8988T (cell line): ENCODE measurements at places on chromosomes 6 and 20.

DNA sequence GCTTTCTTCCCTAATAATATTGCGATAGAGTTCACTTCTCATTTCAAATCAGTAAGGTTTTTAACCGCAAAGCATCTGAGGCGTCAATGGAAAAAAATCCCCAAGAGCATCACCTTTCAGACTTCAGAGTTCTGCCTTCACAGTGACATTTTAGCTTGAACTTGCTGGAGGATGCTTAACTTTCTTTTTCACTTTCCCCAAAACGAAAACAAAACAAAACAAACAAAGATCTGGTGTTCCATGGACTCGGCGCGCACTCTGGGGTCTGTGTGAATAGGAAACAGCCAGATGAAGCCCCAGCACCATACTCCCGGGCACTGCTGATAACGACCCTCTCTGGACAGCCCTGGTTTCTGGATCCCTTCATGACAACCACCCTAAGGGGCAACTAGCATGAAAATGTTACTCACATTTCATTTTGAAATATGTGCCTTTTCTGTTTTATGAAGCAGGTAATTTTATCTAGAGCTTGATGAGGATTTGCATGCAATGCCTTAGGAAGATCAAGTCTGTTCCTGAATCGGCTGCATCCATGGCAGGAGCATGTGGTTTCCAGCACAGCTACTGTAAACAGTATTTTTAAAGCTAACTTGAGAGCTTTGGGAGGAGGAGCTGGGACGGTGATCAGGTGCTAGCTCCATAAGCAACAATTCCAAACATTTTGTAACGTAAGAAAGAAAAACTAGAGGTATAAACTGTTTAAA is 44.5 kb downstream of the RAMACL start:
- DNase-seq: no peak

DNA sequence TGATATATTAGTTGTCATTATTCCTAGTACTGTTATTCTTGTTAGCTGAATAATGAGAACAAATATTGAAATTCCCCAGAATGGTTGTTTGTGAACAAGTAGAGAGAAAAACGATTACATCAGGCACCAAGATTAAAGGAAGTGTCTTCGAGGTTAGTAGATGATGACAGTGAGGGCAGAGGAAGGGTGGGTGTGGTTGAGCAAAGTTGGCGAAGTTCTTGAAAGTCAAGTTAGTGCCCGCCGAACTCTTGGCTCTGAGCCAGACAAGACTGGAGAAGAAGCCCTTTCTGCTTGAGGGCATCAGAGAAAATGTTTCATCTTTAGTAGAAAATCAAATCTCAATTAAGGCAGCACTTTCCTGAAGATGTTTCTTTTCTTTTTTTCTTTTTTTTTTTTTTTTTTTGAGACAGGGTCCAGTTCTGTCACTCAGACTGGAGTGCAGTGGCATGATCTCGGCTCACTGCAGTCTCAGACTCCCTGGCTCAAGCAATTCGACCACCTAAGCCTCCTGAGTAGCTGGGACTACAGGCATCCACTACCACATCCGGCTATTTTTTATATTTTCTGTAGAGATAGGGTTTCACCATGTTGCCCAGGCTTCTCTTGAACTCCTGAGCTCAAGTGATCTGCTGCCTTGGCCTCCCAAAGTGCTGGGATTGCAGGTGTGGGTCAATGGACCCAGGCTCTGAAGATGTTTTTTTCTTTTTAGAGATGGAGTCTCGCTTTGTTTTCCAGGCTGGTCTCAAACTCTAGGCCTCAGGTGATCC is 77.1 kb downstream of the SGK1 start:
- DNase-seq: no peak

- no peak for DNase-seq
These were observed 78.0 kb upstream of the NHSL1 start for GRCh38 chr6:138577151-138577915.

DNA sequence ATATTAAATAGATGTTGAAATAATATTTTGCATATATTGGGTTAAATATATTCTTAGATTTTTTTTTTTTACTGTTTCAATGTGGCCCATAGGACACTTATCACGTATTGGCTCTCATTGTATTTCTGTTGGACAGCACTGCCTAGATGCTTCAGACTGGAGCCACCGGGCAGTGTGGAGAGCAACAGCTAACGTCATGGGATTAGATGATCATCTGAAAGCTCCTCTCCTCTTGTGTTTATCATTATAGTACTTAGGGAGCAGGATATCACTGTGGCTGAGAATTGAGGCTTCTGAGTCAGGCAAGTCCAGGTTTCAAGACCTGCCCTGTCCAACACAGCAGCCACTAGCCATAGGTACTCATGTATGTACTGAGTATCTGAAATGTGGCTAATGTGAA is 87.4 kb downstream of the ZHX3 start:
- no peak for DNase-seq

- DNase-seq: no peak
These were observed 167.0 kb downstream of the SOBP start for GRCh38 chr6:107656883-107657282.

DNA sequence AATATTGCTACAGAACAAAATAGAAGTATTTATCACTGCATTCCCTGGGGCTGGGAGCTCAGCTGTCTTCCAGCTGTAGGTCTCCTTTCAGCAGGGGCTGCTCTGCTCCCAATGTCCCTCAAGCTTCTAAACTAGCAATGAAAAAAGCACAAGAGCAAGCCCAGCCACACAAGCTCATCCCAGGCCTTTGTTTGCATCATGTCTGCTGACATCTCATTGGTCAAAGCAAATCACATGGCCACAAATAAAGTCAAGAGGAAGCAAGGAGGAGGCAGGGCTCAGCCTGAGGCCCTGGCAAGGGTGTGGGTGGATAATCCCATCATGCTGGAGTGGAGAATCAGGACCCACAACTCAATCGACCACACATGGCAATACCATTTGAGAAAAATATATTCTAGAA is 2.2 kb upstream of the BFSP1 start:
- DNase-seq: peak; percentile 42

DNA sequence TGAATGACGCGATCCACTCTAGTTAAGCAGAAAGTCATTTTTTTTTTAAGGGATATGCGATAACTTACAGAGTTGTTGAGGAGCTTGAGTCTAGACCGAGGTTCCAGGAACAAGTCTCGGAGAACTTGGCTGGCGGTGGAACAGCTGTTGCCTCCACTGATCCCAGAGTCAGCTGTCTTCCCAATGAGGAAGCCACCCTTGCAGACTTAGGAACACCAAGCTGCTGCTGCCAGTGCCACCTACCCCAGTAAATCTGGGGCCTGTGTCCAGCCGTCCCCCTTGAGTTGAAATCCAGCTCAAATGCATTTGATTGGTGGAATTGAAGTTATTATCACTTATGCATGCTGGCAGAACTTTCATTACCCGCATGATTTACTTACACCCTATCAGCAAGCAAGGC is 6.7 kb downstream of the PFDN4 start:
- DNase-seq: no peak

GRCh38 chr6:132506869-132507808 is 5.8 kb downstream of the STX7 start:
- DNase-seq: no peak

GRCh38 chr6:34970488-34970887 is 81.4 kb downstream of the ANKS1A start:
- DNase-seq: no peak

DNA sequence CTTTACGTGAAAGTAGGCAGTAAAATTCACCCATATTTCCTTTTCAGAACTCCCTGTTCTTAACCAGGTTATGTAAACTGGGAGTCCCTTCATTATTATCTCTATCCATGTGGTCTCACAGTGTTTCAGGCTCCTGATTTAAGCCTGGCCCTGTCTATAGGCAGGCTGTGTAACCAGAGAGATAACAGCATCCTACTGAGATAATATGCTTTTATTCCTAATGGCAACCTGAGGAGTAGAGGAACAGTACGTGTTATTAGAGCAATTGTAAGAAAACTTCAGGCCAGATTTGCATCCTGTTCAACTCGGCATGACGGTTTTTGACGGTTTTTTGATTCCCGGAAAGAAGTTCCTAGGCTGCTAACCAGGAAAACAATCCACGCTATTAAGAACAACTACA is 16.9 kb downstream of the FUT9 start:
- DNase-seq: no peak

DNA sequence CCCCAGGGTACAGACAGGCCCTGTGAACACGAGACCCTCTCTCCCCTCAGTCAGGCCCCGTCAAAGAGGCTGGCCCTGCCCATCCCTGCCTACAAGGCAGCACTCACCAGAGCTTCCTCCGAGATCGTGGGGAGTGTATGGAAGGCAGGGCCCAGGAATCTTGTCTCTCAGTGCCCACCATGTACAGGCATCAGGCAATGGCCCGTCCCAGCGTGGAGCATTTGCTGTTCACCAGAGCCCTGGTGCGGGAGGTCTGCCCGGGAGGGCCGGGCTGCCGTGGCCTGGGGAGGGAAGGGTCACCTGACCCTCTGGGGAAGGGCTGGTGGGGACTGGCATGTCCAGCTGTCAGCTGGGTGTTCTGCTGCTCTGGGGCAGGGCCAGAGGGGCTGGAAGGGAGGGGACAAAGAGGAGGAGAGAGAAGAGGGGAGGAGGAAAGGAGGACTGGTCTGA is at the start of gene IP6K3:
TSS of gene IP6K3 (minus strand) at position 255 of the 450 bp plus-strand sequence. CDS start 11,429 bp downstream, outside the sequence.
- DNase-seq: no peak

- no peak for DNase-seq
These were observed 77.6 kb downstream of the PHACTR2 start for GRCh38 chr6:143755301-143755744.

DNA sequence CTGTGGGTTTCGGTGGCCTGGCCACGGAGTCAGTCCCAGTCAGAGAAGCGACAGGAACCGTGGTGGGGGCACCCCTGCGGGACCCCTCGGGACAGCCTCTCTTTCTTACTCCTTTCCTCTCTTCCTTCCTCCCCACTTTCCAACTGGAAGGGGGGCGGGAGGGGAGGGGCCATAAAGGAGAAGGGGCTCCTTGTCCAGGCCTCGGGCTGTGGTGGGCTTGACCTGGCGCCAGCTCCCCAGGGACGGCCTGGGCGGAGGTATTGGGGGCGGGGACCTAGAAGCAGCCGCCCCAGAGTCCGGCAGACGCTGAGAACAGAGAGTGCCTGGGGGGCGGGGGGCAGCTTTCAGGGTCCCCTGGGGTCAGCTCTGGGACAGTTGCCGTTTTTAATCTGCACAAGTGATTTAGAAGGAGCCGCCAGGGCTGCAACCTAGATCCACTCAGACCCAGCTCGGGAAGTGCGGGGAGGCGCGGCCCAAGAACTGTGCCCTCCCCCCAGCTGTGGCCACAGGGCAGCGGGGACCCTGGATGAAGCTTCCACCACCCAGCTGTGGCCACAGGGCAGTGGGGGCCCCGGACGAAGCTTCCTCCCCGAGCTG is 6.4 kb upstream of the ABHD16B start:
- peak; percentile 52 for DNase-seq

GRCh38 chr6:109105681-109106080 is 10.4 kb downstream of the CEP57L1 start:
- no peak for DNase-seq

- DNase-seq: no peak
These were observed 20.0 kb upstream of the GABRR1 start for GRCh38 chr6:89237158-89237557.

- DNase-seq: no peak
These were observed 1063.9 kb upstream of the CITED2 start for GRCh38 chr6:140438346-140438735.

- DNase-seq: no peak
These were observed 273.0 kb downstream of the PKHD1 start for GRCh38 chr6:51814418-51814817.

DNA sequence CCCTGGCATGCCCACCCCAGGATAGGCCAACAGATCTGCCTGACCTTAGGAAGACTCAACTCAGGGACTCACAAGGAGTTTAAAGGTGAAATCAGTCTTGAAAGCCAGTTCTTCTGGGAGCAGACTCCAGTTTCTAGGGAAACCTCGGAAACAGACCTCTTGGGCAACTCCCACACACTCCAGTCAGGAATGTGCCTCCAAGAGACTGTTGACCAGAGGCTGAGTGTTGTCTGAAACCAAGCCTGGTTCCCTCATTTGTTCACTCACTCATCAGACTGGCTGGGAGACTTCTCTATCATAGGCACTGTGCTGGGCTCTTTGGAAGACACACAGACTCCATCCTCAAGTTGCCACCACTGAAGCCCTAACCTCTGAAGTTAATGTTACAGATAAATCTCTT is 1.8 kb downstream of the TREM1 start:
- DNase-seq: no peak
